Neural progenitor cell (in vitro differentiated cells): ENCODE measurements at places on chromosomes 4 and X. TPM values are rescaled to one million over a fixed set of nuclear protein-coding genes. Genes with fewer than 3 reads are reported as not detected.

DNA sequence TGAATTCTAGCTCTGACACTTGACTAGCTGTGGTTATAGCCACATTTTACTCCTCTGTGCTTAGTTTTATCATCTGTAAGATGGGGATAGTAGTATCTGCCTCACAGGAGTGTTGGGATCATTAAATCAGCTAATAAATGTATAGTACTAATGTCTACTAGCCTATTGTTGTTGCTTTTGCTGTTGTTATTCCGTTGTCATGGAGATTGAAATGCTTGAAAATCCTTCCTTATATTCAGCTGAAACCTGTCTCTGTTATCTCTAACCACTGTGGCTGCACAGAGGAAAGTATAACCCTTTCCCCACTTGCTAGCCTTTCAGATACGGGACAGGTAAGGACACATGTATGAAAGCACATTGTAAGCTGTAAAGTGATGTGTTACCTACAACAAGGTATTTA is 33.9 kb downstream of the CLCN5 start:
- no peaks in the 10 kb centered on the region for H3K27me3 ChIP-seq
- no peak for DNase-seq
- H3K36me3 ChIP-seq = no peaks in the 10 kb centered on the region

GRCh38 chrX:20252381-20253231 is 14.1 kb downstream of the RPS6KA3 start:
- no peaks in the 10 kb centered on the region for H3K27me3 ChIP-seq
- H3K4me3 ChIP-seq = no peak overlapping the region
- H3K27ac ChIP-seq = no peak overlapping the region
- no peaks in the 10 kb centered on the region for H3K36me3 ChIP-seq
- no peaks in the 10 kb centered on the region for H3K4me1 ChIP-seq

DNA sequence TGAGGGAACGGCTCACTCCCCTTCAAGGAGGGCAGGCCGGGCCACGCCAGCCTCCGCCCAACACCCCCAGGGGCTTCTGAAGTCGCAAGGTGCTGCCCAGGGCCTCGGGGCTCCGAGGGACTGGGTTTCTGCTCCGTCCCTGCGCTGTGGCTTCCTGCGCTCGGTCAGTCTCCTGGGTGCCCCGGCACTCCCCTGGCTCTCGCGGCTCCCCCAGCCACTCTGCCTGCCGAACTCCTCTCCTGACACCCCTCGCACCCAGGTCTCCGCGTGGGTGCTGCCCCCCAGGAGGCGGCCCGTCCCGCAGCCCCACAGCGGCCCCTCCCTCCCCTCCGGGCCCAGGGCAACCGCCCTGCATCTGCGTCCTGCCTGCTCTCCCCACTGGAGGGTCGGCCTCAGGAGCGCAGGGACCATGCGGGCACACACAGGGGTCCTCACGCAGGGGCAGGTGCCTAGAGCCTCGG is 151.9 kb downstream of the AFAP1 start:
- H3K4me3 ChIP-seq = no peak overlapping the region
- no peak overlapping the region for H3K27ac ChIP-seq
- no peaks in the 10 kb centered on the region for H3K27me3 ChIP-seq

ATOH1 gene
- total RNA-seq = 0.06 TPM in 1 of 2 replicates, not detected in the other

IL21 gene
- not detected in 2 replicates for total RNA-seq
